NCI-H345 (cell line): ENCODE measurements at places on chromosomes 2 and 18.

- no peak for DNase-seq
Measured at GRCh38 chr18:63158676-63159291, 160.8 kb downstream of the BCL2 start.

GRCh38 chr2:219739066-219739465, 111.6 kb downstream of the SLC4A3 start:
- DNase-seq = no peak

GRCh38 chr2:222882484-222882928, 21.7 kb downstream of the ACSL3 start:
- DNase-seq = no peak

GRCh38 chr2:24886691-24887304, 33.2 kb downstream of the ADCY3 start:
- no peak for DNase-seq

DNA sequence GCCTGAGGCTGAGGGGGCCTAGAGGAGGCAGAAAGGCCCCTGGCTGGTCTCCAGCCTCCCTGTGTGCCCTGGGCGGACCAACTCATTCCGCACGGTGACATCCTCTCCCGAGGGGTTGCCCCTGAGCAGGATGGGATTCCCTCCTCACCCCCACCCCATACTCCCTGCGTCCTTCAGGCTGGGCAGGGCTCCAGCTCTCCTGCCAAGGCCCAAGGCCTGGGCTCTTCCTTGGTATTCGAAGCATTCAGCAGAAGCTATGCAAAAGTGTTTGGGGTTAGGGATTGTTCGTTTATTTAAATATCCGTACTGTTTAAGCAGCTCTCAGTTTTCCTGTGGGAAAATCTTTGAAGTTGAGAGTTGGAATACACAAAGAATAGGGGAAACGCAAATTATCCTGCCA, 113.1 kb upstream of the RAB12 start:
- DNase-seq = no peak

- no peak for DNase-seq
Measured at GRCh38 chr2:51812138-51812866, 780.4 kb upstream of the NRXN1 start.

DNA sequence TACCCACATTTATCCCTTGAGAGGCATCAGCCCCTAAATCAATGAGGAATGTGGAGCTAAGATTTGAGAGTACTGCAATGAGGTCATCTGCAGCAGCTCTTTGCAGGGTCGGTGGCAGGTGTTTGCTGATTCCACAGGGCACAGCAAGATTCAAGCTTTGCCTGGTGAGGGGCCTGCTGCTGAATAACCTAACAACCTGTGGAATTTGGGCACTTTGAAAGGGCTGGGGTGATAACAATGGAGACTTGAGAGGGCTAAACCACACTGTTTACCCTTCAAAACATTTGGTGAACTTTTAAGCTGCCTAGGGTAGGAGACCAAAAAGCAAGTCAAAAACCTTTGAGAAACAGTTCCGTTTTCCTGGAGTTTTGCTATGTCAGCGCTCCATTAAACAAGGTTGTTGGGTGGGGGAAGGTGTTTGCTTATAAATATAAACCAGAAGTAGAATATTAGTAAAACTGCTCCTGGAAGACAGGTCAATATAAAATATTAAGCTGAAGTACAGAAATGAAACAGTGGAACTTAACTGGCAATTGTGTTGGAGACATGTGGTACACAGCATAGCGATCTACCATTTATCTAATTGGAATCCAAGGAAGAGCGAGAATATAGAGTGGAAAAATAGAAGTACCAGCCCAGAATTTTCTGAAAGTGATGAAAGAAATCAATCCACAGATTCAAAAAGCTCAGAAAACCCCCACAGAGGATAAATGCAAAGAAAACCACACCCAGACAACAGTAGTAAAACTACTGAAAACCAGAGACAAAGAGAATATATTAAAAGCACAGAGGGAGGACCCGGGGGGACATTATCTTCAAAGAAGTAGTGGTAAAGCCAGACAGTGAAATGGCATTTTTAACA, 15.7 kb downstream of the COPS8 start:
- no peak for DNase-seq

GRCh38 chr2:215579809-215580208, 143.9 kb upstream of the FN1 start:
- DNase-seq = no peak
